ENCODE measurements at places on chromosomes 4 and X.

- no peak for DNase-seq
These were observed 171.9 kb downstream of the DKK2 start for GRCh38 chr4:106864231-106864630.

DNA sequence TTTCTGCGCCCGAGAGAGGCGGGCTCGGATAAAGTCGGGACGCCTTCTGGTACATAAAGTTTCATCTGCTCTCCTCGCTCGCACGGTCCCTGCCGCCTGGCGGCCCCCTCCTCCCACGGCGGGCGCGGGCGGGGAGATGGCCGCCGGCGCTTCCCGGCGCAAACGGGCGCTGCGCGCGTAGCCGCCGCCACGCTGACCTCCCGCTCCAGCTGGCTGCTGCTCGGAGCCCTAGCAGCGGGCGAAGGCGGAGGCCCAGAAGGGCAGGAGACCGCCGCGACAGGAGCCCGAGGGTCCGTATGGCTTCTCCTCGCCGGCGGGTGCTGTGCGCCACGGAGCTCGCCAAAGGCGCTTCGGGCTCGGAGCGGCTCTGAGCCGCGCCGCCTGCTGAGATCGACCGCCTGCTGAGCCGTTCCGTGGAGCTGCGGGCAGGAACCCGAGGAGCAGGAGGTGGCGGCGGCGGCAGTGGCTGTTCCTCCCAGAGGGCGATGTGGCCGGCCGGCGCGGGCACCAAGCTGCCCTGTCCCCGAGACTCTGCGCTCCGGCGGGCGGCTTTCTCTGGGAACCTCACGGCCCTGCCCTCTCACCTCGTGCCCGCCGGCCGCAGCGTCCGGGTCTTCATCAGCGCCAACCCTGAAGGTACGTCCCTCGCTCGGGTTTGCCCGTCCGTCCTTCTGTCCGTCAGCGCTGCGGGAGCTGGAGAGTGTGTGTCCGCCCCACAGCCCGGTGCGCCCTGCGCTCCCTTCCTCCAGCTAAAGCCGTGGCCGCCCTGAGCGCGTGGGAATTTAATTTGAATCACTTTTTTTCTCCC, at the start of gene NWD2:
Gene NWD2 (plus strand): TSS at position 161 of the 808 bp plus-strand sequence. CDS start 325 bp downstream, at position 486.
- DNase-seq: no peak

GRCh38 chrX:124665621-124666400, 319.4 kb downstream of the SH2D1A start:
- DNase-seq: no peak

DNA sequence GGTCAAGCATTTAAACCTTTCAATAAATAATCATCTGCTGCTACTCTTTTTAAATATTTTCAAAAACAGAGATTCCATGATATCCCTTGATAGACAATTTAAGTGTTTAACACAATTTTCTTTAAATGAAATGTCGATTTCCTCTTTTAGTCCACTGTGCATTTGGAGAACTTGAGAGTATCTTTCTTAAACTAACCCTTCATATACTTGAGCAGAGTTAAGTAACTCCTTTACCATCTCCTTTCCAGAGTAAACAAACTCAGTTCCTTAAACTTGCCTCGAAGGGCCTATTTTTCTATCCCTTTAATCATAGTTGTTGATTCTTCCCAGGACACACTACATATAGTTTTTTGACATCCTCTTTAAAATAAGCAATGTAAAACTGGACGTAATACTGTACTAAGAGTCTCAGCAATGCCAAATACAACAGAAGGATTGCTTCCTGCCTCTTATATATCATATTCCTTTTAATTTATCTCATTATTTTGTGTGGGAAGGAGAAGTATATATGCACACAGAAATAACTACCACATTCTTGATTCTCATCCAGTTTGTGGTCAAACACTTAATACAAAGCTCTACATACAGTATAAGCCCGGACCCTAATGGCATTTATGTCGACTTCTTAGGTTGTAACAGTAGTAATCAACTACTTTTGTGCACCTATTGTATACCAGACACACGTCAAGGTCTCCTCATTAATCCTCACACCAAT, 22.8 kb downstream of the RAB28 start:
- DNase-seq: no peak

GRCh38 chr4:103137446-103137827, 37.8 kb upstream of the BDH2 start:
- DNase-seq: no peak

- no peak for DNase-seq
These were observed 944 bp downstream of the KLF8 start for GRCh38 chrX:56233100-56233499.

DNA sequence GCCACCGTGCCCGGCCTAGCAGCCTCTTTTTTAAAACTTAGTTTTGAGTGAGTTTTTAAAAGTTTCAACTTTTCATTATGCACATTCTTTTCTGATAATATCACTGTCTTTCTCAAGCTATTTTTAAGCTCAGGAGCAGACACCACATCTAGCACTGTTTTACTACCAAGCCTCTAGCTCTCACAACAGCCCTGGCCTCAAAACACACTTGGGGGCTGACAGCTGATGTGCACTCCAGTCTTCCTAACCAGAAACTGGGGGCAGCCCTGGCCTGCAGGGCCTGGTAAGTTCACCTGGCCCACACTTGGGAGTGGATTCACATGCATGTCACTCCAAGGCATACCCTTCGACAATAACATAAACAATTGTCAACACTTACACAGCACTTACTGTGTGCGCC, 34.0 kb downstream of the CENPU start:
- no peak for DNase-seq

DNA sequence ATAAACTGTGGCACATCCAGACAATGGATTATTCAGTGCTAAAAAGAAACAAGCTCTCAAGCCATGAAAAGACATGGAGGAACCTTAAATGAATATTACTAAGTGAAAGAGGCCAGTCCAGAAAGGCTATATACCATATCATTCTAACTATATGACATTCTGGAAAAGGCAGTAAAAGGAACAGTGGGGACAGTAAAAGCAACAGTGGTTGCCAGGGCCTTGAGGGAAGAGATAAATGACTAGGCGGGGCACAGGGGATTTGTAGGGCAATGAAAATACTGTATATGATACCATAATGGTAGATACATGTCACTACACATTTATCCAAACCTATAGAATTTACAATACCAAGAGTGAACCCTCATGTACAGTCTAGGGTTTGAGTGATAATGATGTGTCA, 115.3 kb downstream of the ATP8A1 start:
- DNase-seq: no peak

- DNase-seq: peak; percentile 8
These were observed 99.5 kb downstream of the EFHC2 start for GRCh38 chrX:44244008-44244407.

DNA sequence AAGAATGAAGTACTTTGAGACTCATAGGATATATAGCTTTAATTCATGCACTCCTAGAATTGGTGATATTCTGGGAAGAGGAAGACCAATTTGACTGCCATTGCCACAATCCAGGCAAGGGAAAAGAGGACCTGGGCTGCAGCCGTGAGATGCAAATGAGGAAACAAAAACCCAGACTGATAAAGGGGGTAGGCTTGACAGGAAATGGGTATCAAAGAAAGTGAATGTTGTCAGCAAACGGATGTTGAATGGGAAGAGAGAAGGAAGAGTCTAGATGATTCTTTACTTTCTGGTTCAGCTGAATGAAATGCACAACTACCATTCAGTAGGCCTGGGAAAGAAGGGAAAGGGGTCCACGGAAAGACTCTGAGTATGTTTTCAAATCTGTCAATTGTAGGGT, 17.1 kb upstream of the ARHGEF6 start:
- DNase-seq: no peak

GRCh38 chrX:133981924-133982323, 3.5 kb downstream of the GPC3 start:
- DNase-seq: no peak

DNA sequence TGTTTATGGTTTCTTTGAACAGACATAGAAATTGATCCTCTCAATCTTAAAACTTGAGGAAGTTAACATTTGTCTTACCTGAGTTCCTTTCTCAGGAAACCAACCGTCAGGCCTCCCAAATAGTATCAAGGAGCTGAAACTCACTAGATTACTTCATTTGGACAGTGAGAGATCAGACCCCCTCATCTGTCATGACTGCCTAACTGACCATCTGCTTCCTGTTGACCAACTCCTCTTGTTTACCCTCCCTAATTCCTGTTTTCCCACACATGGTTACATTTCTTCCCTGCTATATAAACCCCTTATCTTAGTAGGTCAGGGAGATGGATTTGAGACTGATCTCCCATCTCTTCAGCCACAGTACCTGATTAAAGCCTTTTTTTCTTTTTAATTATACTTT, 46.2 kb upstream of the NMU start:
- no peak for DNase-seq

GRCh38 chr4:139241086-139241783, 38.8 kb downstream of the MGARP start:
- DNase-seq: no peak

DNA sequence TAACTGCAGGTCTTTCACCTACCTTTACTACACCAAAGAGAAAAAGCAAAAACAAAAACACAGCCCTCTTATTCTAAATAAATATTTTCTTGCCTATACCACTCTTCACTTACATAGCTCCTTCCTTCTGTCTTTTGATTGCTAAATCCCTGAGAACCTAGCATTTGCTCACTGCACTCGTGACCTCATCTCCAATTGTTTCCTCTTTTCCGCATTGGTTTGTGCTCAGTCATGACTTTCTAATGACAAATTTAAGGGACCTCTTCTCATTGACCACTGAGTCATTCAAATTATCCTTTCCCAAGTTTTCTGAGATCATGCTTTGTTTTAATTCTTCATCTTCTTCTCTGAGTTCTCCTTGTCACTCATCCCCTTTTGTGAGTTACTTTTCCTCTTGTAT, 1697.1 kb downstream of the STIM2 start:
- no peak for DNase-seq

DNA sequence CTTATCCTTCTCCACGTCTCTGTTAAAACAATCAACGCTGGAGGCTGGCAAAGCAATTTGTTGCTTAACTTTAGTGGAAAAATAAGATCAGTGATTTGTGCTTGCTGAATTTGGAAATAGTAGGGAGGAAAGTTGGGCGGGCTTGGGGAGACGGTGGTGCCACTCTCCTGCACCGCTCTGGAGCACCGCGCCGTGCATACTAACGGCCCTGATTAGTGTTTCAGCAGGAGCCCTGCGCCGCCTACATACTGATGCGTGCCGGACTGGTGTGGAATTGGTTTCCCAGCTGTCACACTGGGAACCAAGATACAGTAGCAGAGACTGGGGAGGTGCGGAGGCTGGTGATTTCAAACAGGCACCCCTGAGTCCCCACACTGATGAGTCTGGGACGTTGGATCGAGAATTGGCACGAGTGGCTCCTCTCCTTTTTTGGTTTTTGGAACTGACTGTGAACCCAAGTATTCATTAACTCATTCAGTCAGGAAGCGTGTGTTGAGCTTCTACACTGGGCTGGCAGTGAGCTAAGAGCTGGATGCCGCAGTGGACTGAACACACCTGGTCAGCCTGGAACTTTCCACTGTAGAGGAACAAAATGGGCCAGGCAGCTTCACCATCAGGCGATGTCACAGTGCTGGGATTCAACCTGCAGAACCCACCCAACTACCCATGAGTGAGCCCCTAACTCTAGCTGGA, 29.0 kb upstream of the PSAPL1 start:
- DNase-seq: no peak

GRCh38 chr4:75180790-75181776, 248.2 kb downstream of the PARM1 start:
- DNase-seq: peak; percentile 23

- no peak for DNase-seq
These were observed 129.1 kb upstream of the STIM2 start for GRCh38 chr4:26731351-26732035.

DNA sequence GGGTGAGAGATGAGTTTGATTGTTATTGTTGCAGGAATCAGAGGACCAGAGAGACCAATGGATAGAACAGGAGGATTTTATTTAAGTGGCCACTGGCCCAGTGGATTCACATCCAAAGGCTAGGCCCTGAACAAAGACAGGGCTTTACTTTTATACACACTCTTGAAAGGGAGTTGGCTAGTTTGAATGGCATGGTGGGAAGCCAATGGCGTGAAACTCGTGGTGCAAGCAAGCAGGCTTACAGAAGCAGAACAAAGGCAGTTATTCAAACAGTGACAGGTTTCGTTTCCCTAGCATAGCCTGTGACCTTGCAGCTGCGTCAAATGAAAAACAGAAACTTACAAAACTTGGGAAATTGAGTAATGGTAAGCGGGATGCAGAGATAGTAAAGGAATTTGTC, 110.2 kb upstream of the PRDX4 start:
- DNase-seq: no peak

DNA sequence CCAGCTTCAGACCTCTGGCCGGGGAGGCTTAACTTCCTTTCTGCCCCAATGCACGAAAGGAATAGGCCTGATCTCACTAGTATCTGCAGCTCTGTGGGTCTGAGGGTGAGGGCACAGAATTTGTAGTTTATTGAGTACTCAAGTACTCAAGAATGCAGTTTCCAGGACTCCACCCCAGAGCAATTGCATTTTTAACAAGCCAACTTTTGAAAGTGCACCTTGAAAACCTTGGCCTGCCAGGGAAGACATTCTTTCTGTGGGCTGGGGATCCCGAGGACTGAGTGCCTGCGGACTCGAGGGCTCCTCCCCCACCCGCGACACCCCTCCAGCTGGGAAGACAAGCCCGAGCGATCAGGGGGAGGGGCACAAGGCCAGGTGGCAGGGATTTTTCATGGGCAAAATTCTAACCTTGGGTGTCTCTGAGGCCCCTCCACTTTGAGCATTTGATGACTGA, 22.4 kb downstream of the RS1 start:
- DNase-seq: no peak

GRCh38 chr4:139562067-139562684, 6.2 kb upstream of the SETD7 start:
- no peak for DNase-seq

GRCh38 chr4:167606551-167606950, 372.3 kb upstream of the SPOCK3 start:
- DNase-seq: no peak

- no peak for DNase-seq
These were observed 557.7 kb upstream of the NR3C2 start for GRCh38 chr4:148999924-149000323.

DNA sequence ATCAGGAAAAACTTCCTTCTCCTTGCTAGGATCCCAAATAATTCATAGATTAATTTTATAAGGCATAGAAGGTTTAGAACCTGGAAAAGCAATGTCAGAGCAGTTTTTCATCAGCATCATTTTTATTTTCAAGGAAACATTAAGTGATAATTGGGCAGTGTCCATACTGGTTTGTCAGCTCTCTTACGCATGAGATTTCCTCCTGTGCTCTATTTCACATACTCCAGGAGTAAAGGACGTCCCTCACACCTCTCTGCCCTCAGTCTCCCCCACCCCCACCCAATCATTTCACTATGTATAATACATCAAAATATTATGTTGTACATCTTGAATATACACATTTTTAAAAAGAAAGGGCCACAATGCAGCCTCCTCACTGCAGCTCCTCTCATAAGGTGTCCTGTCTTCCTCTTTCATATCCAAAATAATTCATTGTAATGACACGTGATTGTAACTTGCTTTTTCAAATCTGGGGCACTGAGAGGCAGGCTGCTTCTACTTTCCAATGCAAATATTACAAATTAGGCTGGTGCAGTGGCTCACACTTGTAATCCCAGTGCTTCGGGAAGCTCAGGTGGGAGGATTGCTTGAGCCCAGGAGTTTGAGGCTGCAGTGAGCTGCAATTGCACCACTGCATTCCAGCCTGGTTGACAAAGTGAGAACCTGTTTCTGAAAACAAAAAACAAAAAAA, 34.4 kb downstream of the ARHGEF38 start:
- no peak for DNase-seq
